Smooth muscle cell of the pulmonary artery (primary cell): ENCODE measurements at places on chromosomes 11 and 22. TPM values are rescaled to one million over a fixed set of nuclear protein-coding genes. Genes with fewer than 3 reads are reported as not detected.

Gene SLC22A12
- total RNA-seq: not detected in 2 replicates

Gene RASD2
- 0.65 and 2.7 TPM in 2 replicates for total RNA-seq

Gene OR6M1
- not detected in 2 replicates for total RNA-seq

Gene NOX4
- total RNA-seq: 0.85 and 2.7 TPM in 2 replicates

Gene MS4A6A
- total RNA-seq: not detected in 2 replicates

Gene GSTT2
- not detected in 2 replicates for total RNA-seq

Gene TEX12
- total RNA-seq: 0.20 TPM in 1 of 2 replicates, not detected in the other

Gene TRIM49
- total RNA-seq: not detected in 2 replicates

Gene SLC22A9
- not detected in 2 replicates for total RNA-seq

Gene GDPD5
- 4.1 and 9.4 TPM in 2 replicates for total RNA-seq

Gene KBTBD3
- total RNA-seq: 3.9 and 6.9 TPM in 2 replicates

Gene TMEM109
- total RNA-seq: 43.2 and 44.7 TPM in 2 replicates

Gene OR8A1
- total RNA-seq: not detected in 2 replicates

Gene SLC29A2
- 0.36 and 0.78 TPM in 2 replicates for total RNA-seq

Gene CBLIF
- not detected in 2 replicates for total RNA-seq

Gene CPT1B
- total RNA-seq: 2.0 and 3.5 TPM in 2 replicates

Gene UBQLN3
- 0.10 and 0.26 TPM in 2 replicates for total RNA-seq

Gene MYO18B
- 4.1 and 17.6 TPM in 2 replicates for total RNA-seq

Gene NLRP10
- total RNA-seq: 3.5 and 6.7 TPM in 2 replicates

Gene DEPDC7
- total RNA-seq: 3.8 and 4.6 TPM in 2 replicates

Gene PRG3
- total RNA-seq: not detected in 2 replicates

Gene OR4C6
- not detected in 2 replicates for total RNA-seq

Gene PGA5
- 0.65 TPM in 1 of 2 replicates, not detected in the other for total RNA-seq

Gene CHKB
- 13.7 and 15.0 TPM in 2 replicates for total RNA-seq

Gene SCYL1
- total RNA-seq: 97.8 and 105 TPM in 2 replicates

Gene MMP12
- 0.07 and 0.17 TPM in 2 replicates for total RNA-seq

Gene RRM1
- 54.4 and 69.5 TPM in 2 replicates for total RNA-seq

Gene OR5A1
- total RNA-seq: not detected in 2 replicates

Gene TUB
- 8.2 and 16.4 TPM in 2 replicates for total RNA-seq

Gene RFPL2
- not detected in 2 replicates for total RNA-seq

Gene MS4A4A
- not detected in 2 replicates for total RNA-seq

Gene MYOD1
- total RNA-seq: not detected in 2 replicates

Gene WNT11
- total RNA-seq: 0.52 TPM in 1 of 2 replicates, not detected in the other

Gene VPREB1
- total RNA-seq: not detected in 2 replicates

Gene OR8G5
- total RNA-seq: not detected in 2 replicates

Gene FGF3
- not detected in 2 replicates for total RNA-seq

Gene CLDN5
- 0.26 and 0.86 TPM in 2 replicates for total RNA-seq

Gene LGALS12
- total RNA-seq: not detected in 2 replicates

Gene P4HA3
- total RNA-seq: 36.9 and 39.1 TPM in 2 replicates

Gene ZNF143
- total RNA-seq: 34.6 and 36.3 TPM in 2 replicates

Gene PUS3
- total RNA-seq: 9.0 and 9.1 TPM in 2 replicates

Gene HBD
- total RNA-seq: 0.33 and 0.36 TPM in 2 replicates

Gene TSGA10IP
- total RNA-seq: not detected in 2 replicates

Gene HEPHL1
- not detected in 2 replicates for total RNA-seq

Gene APOL3
- 10.6 and 27.1 TPM in 2 replicates for total RNA-seq

Gene SNRPD3
- 147 and 155 TPM in 2 replicates for total RNA-seq

Gene TREH
- not detected in 2 replicates for total RNA-seq

Gene GGTLC2
- not detected in 2 replicates for total RNA-seq

Gene CABP2
- not detected in 2 replicates for total RNA-seq

Gene PKNOX2
- total RNA-seq: 6.2 and 10.4 TPM in 2 replicates

Gene MRGPRX4
- not detected in 2 replicates for total RNA-seq

Gene GLYATL1
- 0.13 and 0.26 TPM in 2 replicates for total RNA-seq

Gene BBOX1
- not detected in 2 replicates for total RNA-seq

Gene SCGB1D2
- not detected in 2 replicates for total RNA-seq

Gene POU2AF3
- not detected in 2 replicates for total RNA-seq
